Stimulated activated CD8-positive, alpha-beta memory T cell treated with anti-CD3 and anti-CD28 coated beads, Interleukin-15, amount 100 ng/mL, for 48 hours (primary cell): ENCODE measurements at places on chromosomes 13 and 19.

DNA sequence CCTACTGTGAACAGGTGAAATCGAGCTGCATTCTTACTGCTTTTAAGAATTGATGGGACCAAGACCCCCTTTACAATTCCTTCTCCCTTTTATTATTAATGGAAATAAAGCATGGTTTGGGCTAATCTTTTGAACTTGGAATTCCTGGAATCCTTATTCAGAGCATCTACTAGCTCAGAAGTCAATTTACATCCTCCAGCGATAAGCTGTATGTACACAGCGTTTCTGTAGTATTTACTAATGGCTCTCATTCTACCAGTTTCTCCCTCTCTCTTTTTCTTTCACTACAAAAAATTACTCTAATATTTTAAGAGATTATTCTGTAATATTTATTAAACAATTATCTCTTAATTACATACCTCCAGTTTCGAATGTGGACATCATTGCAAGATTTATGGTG is 31.5 kb downstream of the FREM2 start:
- DNase-seq: no peak

- DNase-seq: no peak
These were observed 127.1 kb upstream of the SPACA7 start for GRCh38 chr13:112248862-112249592.

DNA sequence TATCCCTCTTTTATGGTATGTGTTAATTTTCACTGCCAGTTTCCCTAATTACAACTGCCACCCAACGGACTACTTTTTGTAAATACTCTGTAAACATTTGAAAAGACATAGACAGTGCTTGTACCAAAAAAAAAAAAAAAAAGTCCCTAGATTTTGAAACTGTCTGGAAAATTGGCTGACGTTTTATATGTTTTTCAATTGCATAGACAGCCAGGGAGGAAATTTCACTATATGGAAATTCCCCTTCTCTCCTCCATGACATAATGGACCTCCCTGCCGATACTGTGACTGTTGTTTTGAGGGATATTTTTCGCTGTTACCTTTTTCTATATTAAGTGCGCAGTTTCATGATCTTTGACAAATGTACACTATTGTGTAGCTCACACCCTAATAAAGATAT is 43.4 kb downstream of the C13orf42 start:
- DNase-seq: no peak

DNA sequence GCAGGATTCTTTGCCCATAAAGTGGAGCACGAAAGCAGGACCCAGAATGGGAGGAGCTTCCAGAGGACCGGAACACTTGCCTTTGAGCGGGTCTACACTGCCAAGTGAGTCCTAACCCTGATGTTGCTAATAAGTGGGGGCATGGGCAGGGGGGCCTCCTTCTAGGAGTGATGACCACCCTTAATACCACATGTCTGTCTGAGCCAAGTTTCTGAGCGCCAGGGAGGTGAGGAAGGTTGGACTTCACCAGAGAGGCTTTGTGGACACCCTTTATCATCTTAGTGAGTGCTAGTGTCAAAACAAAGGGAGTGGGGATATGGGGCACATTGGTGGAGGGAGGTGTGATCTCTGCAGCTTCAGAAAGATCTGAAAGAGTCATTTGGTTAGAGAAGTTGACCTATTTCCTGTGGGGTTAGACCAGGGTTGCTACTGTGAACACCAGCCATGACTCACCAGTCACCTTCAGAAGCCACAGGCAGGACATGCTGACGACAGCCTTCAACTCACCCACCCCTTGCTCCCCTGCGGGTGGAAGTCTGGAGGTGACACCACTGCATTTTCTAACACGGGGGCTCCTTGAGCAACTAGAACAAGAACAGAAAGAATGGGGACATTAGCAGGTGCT is 8.8 kb downstream of the ALOX5AP start:
- DNase-seq: peak; percentile 84

GRCh38 chr13:35744144-35744543 is 267.7 kb upstream of the MAB21L1 start:
- no peak for DNase-seq

DNA sequence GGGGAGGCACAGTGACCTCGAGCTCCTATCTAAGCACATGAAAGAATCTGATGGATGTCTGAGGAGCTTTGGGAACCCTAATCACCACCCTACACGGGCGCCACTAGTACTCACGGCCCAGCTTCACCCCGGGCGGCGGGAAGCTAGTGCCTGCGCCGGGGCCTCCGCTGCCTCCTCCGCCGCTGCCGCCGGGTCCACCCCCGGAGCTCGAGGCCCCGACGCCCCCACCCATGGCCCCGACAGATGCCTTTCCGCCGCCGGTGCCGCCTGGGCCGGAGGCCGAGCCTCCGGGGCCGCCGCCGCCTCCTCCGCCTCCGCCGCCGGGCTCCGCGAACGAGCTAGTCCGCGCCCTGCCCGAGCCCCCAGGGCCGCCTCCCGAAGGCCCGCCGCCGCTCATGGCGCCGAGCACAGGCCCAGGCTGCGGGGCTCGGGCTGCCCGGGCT is 312 bp downstream of the GSK3A start:
- no peak for DNase-seq

- DNase-seq: no peak
These were observed 94.7 kb upstream of the RAP2A start for GRCh38 chr13:97339019-97339987.

- peak; percentile 70 for DNase-seq
These were observed 6.2 kb downstream of the HRC start for GRCh38 chr19:49148784-49149651.

DNA sequence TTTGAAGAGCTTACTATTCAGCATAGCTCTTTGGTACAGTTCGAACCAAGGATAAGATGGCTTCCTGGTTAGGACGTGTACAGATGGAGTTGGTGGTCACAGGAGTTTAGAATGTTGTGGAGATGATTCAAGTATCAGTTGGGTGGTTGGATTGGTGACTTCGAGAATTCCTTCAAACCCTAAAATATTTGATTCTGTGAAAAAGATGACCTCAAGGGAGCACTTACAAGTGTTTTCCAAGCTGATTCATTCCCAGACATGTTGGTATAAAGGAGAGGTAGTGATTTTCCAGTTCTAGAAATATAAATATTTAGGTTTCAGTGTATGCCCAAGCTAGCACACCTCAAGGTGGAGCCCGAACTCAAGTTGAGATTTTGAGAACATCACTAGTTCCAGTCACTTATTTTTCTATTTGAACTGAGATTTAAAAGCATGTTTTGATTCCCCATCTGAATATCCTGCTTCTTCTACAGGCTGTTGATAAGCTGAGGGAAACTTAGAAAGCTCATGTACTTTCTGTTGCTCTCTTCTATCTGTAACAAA is 306.1 kb downstream of the DCT start:
- no peak for DNase-seq

DNA sequence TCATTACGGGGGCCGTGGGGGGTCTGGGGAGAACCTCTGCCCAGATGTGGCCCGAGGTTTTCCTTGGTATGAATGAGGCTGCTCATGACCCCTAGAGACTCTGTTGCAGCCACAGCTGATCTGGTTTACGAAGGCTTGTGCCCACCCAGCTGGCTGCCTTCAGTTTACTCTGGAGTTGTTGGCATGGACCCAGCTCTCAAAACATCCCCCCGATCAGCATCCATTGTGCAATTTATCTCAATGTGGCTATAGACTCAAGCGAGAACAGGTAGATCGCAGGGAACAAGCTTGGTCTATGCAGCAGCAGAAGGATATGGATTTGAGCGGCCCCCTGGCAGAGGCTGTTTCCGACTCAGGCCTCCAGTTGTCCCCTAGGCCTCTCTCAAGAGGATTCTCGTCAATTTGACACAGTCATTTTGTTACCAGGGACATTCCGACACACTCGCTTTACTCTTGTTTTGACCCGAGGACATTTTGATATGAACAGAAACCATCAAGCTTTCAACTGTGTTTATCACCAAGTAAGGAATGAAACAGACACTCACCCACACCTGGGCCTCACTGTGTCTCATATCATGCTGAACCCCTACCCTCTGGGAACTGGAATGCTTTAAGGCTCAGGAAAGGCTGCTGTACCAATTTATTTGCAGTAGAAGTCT is 161.5 kb downstream of the KATNAL1 start:
- no peak for DNase-seq

DNA sequence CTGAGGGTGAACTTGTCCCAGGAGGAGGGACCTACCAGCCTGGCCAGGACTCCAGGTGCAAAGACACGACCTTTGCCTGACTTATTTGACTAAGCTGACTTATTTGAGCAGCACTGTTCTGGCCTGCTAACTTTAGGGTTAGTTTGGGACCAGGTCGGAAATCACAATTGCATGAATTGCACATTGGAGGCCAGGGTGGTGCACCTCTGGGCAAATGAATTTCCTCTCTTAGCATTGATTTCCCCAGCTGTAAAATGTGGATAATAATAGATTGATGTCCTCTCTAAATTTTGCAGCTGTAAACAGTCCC is 1.4 kb upstream of the BST2 start:
- DNase-seq: no peak

DNA sequence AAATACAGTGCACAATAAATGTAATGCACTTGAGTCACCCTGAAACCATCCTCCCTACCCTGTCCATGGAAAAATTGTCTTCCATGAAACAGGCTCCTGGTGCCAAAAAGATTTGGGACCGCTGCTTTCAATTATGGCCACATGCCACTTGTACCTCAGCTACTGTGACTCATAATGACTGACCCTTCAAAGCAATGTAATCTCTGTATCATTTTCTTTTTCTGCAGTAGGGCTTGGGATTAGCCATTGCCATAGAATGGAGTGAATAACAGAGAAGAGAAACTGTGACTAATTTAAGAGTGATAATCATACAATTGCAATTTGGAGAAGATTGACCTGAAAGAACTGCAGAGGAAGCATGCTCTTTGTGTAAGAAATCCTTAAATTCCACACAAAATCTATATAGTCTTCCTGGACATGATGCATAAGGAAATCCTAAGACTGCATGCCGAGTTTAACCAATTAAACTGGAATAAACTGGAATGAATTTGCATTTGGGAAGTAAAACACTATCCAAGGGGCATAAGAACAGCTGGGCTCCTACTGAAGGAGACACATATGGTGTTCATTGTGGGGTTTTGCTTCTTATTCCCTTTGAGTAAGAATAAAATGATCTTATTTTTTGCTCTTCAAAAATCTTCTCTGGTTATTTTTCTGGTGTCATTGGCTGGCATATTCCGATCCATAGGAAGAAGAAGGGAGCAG is 59.5 kb upstream of the SLC7A1 start:
- no peak for DNase-seq

DNA sequence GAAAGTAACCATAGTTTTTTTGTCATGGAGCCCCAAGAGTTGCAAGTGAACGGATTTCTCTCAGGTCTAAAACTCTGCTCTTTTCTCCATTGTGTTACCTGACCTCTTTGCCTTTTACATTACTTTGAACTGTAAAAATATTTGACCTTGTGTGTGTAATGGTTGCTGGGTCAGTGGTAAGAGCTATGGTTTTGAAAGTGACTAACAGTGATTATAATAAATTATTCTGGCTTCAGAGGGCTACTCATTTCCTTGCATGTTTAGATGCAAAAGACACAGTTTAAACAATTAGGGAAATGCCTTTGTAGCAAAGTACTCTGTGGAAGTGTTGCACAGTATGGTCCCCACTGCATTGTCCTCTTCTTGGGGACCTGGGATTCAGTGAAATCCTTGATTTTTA is 29.3 kb upstream of the PSG8 start:
- no peak for DNase-seq

- DNase-seq: no peak
These were observed 309.5 kb downstream of the TEX29 start for GRCh38 chr13:111629926-111630325.

DNA sequence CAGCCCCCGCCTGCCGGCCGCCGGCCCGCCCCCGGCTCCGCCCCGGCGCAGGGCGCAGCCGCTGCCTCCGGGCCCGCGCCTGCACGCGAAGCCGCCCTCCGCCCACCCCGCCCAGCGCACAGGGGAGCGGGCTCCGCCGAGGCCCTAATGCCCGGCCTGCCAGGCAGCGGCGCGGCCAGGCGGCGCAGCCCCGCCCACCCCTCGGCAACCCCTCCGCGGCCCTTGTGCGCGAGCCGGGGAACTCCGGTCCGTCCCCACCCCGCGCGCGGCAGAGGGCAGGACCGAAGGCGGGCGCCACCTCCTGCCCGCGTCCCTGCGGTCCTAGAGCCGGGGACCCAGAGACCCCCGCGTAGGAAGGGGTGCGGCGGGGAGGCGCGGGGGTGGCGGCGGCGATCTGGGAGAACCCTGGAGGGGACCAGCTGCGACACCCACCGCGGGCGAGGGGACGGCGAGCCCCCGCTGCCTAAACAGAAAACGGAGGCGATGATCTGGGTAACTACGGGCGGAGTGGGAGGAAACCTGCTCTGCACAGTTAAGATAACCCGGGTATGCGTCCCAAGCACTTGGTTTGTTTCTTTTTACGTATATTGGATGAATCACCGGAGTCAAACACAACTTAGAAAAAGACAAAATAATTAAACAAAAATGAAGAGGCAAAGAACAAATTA is 350 bp upstream of the USP12 start:
- DNase-seq: peak; percentile 90

DNA sequence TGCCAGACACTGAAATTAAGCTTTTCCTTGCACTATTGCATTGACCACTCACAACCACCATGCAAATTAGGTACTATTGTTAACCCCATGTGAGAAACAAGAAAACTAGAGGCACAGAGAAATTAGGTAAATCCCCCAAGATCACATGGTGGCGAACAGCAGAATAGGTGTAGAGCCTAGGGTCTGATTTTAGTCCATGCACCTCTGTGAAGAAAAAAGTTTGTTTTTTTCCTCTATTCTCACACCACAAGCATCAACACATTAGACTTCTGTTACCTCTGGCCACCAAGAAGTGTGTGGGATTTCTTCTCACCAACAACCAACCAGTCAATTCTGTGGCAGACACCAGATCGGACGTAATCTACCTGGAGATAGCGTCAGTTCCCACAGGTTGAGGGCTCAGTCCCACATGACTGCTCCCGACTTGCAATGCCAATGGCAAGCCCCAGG is 391.9 kb downstream of the COG6 start:
- no peak for DNase-seq

DNA sequence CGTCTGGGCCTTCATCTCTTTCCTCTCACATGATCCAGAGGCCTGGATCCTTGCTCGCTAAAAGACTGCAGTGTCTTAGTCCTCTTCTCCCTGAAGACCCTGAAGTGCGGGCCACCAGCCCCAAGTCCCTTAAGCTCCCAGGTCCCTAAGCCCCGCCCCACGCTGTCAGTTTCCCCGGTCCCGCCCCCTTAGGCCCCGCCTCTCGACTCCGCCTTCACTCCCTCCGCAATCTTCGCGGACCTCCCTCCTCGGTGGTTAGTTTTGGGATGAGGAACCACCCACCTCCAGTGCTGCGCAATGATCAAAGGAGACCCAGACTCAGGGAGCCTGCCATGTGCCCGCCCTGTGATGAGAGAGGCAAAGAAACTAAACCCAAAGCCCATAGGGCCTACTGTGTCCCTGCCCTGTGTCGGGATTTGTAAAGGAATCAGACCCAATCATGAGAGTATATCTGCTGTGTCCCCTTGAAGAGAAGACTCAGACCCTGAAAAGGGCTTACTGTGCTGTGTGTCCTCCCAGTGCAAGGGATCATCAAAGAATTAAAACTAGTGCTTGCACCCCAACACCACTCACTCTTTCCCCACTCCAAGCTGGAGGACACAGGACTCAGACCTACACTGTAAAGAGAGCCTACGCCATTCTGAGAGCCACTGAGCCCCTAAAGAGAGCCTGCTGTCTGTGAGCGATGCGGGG is 3.0 kb upstream of the COX6B1 start:
- DNase-seq: peak; percentile 81

GRCh38 chr19:54523403-54523802 is 20.8 kb downstream of the LAIR2 start:
- DNase-seq: peak; percentile 55

- no peak for DNase-seq
These were observed 276.4 kb downstream of the LHFPL6 start for GRCh38 chr13:39326469-39327171.

- DNase-seq: peak; percentile 83
These were observed 8.0 kb downstream of the NAPSA start for GRCh38 chr19:50357178-50358100.
